AML-193 (cell line): ENCODE measurements at places on chromosomes 16 and 17.
A peak's percentile ranks its signal among the peaks of the same experiment; 100 is the strongest.

DNA sequence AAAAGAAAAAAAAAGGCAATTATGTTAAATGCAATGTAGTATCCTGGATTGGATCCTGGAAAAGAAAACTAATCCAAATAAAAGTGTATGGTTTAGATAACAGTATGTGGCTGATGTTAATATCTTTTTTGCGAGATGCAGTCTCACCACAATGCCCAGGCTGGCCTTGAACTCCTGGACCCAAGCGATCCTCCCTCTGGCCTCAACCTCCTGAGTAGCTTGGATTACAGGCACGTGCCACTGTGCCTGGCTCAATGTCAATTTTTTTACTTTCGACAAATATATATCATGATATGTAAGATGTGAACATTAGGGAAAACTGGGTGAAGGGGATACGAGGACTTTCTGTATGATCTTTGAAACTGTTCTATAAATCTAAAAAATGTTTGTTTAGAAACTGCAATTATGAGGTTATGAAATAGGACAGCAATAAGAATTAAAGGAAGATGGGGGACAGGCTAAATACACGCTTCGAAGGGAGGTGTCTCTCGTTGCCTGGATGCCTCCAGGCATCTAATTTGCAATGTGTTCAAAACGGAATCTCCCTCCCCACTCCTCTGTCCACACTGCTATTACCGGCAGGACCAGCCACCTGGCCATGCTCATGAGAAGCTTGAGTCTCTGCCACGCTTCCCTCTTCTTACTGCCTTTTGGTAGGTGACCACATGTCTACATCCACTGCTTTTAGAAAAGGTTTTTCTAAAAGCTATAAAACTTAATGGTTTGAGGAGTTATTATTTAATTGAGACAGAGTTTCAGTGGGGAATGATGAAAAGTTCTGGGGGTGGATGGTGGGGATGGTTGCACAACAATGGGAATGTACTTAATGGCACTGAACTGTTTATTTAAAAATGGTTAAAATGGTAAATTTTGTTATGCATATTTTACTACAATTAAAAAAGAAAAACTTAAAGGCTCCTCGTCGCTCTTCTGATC is 15.2 kb downstream of the UBE2O start:
- DNase-seq = no peak

GRCh38 chr16:55911616-55912015 is 36.4 kb upstream of the CES5A start:
- no peak for DNase-seq

DNA sequence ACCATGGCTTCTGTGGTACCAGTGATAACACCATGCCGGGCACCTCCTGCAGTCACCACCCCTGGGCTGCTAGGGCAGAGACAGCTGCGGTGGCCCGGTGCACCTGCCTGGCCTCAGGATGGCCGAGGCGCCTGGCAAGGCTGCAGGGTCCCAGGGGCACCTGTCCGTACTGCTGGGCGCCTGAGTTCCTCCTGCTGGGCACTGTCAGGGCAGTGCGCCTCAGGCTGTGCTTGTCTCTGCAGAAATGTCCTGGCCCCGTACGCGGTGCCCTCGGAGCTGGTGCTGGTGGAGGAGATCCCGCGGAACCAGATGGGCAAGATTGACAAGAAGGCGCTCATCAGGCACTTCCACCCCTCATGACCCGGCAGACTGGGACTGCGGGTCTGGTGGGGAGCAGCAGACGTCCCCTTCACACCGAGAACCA is 17.7 kb upstream of the CDH15 start:
- no peak for DNase-seq

DNA sequence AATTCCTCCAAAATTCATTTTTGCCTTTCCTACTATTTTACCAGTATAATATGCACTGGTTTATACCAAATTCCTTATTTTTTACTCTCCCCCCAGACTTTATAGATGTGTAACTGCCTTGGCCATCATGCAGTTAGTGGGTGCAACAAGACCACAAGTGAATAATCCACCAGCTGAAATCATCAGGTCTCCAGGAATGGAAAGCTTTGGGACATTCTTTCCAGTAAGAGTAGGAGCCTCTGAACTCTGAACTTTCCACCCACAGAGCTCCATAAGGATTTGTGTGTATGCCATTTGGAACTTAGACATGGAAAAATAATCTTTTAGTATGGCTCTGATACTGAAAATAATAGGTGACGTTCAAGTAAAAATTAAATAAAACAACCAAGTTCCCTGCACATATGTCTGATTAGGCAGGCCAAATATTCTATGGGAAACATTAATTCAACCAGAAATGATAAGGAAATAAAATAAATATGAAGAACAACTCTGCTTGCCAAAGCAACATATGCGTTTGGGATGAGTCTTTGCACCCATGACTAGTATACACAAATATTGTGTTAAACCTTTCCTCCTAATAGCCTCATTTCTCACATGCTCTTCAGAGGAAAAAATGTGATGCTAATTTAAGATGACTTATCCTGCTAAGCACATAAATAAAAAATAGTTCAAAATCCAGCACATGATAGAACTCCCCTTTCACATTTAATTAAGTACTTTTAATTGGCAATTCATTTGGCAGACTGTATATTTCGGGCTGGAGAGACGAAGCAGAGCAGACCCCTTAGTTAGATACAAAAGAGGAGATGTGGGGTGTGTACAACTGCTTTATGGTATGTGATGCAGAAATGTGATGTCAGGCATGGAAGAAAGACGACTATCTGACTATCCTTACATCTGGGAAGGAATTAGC is 11.6 kb upstream of the LYRM9 start:
- DNase-seq = no peak

DNA sequence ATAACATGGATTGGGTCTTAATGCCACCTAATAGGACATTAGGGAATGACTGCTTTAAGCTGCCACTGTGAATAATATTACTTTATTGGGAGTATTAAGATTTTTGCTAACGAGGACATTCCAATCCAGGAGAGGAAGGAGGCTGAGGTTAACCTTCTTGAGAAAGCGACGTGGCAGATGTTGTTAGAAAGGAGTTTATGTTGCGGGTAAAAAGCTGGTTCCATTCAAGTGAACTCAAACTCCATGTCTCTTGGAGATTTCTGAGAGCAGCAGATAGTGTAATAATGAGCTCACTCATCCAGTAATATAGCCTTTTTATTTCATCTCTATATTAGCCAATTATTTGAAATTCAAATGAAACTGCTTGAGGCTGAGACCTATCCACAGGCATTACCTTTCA is 75.5 kb downstream of the KNOP1 start:
- DNase-seq = no peak

DNA sequence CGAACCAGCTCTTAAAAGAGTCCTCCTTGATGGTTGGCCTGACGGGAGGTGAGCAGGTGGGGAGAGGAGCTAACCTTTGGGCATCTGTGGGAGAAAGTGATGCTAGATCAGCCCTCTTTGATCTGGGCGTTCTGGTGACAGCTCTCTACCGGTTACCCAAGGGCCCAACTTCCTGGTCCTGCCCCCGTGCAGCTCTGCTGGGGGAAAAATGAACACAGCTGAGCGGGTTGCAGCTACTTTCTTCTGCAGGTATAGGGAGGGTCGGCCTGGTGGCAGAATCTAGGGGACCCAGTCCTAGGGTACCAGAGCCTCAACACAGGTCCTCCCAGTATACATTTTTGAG is 2.9 kb downstream of the SHISA9 start:
- no peak for DNase-seq

DNA sequence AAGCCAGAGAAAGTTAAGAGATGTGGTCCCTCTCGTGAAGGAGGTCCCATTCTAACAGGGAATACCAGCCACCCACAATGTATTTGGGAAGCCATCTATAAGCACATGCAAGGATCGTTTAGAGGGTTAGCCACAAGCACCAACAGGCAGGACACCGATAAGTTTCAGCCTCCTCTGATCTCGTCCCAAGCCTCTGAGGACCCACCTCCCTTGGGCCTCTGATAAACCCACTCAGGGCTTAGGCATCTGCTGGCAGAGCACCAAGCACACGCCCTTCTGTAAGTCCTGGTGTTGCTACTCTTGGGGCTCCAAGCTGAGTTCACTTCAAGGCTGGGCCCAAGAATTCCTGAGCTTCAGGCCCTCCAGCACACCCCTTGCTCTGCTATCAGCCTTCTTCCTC is 5.4 kb upstream of the PNPO start:
- no peak for DNase-seq

DNA sequence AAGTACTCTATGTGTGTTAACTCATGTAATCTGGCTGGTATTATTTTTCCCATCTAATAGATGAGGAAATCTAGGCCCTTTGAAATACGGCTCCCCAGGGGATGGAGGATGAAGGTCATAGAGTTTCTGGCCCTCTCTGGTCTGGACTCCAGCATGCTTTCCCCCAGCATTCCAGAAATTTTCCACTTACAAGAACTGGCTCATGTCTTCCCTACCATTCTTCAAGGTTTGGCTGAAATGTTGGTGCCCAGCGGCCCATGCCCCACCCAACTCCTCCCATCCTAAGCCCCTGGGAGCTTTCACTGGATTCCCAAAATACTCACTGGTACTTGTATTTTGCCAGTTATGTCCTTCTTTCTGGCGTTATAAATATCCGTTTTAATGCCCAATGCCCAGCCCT is 237.5 kb upstream of the NLRP1 start:
- no peak for DNase-seq

DNA sequence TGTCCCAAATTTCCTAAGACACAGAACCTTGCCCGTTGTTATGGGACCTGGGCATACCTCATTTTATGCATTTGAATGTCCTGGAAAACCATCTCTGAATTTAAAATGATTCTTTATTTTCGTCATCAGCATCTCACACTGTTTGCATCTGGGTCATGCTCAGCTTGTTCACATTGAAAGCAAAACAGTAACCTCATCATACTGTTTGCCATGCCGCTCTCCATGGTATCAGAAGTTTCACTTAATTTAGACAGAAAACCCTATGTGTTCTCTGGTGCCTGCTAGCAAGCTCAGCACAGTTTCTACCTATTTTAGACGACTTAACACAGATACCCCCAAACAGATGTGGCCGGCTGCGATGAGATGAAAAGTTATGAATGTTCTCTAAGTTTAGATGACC is 292.1 kb downstream of the SNX29 start:
- no peak for DNase-seq

DNA sequence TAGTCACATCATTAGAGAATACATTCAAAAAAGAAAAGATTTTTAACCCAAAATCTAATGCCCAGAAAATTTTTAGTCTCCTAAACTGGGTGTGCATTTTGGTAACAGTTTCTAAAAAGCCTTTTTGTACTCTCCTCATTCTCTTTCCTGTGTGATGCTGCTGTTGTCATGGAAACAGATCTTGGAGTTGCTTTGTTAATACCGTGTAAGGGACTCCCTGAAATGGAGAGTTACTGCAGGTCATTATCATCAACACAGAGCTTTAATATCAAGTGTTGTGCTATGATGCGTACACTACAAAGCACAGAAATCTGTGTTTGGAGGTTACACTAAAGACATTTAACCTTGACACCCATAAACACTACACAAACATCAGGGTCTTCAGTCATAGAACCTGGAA is 216.3 kb downstream of the PRKCA start:
- DNase-seq = no peak

GRCh38 chr17:31702041-31702440 is 157.0 kb downstream of the COPRS start:
- no peak for DNase-seq

- DNase-seq = no peak
These were observed 3.6 kb upstream of the MAP3K14 start for GRCh38 chr17:45320349-45320930.

GRCh38 chr16:4828567-4829321 is 18.3 kb downstream of the GLYR1 start:
- DNase-seq = no peak

- no peak for DNase-seq
These were observed 10.0 kb downstream of the LDHD start for GRCh38 chr16:75106351-75107274.

DNA sequence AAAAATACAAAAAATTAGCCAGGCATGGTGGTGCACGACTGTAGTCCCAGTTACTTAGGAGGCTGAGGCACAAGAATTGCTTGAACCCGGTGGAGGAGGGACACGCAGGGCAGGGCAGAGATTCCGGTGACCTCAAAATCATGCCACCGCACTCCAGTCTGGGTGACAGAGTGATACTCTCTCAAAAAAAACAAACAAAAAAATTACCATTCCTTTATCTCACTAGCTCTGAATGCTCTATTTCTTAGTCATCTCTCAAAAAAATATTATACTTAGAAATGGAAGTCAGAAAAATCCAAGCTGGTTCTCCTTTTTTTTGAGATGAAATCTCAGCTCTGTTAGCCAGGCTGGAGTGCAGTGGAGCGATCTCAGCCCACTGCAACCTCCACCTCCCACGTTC is 40.8 kb downstream of the SPOP start:
- no peak for DNase-seq

DNA sequence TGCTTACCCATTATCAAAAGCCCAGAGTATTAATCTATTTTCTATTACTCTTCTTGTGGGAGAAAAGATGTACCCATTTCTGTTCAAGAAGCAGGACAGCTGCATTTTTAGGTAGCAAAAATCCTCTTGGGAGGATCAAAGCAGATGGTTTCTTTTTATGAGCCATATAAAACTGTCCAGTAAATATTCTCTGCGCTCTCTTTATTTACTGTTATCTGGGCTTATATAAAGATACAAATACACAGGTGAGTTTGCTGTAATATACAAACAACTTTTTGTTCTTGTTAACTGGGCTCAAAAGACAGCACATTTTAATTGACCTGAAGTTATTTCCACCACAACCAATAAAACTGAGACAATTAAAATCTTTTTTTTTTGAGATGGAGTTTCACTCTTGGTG is 10.1 kb downstream of the PHF12 start:
- no peak for DNase-seq

- DNase-seq = peak; percentile 94
These were observed 15.4 kb upstream of the SPATA32 start for GRCh38 chr17:45277216-45277849.

- peak; percentile 100 for DNase-seq
These were observed 1.0 kb upstream of the RHOT1 start for GRCh38 chr17:32141258-32141657.

DNA sequence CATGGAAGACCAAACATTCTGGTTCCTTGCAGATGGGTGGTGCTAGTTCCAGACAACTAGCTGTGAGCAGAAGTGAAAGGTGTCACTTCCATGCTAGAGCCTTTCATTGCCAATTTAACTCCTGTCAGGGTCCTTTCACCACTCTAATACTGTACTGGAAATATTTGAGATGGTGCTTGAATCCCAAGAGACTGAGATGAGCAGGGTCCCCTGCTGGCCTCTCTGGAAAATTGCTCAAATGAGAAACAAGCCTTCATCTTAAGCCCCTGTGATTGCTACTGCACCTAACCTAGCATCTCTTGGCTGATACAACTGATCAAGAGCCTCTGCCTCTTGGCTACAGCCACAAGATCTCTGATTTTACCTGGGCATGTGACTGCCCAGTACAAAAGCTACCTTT is 7.4 kb upstream of the VAC14 start:
- DNase-seq = no peak

DNA sequence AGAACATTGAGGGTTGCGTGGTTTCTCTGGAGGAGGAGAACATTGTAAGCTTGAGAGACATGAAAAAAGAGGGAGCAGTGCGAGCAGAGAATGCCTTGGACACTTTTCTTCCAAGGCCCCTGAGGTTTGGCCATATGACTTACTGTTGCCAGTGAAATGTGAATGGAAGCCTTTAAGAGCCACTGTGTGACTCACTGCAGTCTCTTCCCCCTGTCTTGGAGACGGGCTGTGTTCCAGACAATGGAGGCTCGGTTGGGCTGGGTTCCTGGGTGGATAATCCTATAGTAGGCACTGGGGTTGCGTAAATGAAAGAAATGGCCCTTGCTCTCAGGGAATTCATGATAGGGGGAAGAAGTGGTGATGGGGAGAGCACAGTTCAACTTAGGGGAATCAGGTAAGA is 75.5 kb downstream of the SHISA9 start:
- no peak for DNase-seq

GRCh38 chr16:75254359-75254837 is 3.0 kb upstream of the BCAR1 start:
- DNase-seq = no peak
